Activated CD4-positive, alpha-beta memory T cell treated with anti-CD3 and anti-CD28 coated beads, Interleukin-2, amount 10 ng/mL, durations not matched to agents 7 days and 5 days (primary cell): ENCODE measurements at places on chromosomes 7 and 10.

DNA sequence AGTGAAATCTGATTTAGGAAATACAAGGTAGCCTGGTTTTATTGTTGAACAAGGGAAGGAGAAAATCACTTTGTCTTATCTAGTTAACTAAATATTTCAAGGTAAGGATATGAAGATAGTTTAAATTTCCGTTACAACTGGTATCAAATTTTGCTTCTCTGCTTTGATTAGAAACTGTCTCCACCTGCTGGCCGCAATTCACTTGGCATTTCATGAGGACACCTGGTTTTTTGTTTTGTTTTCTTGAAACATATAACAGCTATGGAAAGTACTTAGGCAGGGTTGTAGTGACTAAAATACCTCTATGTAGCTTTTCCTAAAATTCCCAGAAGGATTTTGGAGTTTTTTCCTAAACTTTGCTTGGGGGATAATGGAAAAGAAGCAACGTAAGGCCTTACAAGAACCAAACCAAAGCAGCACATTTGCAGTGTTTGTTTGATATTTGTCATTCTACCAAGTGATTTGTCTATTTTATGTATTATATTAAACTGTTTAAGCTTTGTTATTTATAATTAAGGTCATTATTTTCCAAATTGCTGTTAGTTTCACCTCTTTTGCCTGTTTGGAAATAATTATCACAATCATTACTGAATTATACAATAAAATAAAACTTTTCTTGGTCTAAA lies 73.6 kb downstream of the AHCYL2 start:
- DNase-seq, result peak; percentile 59

GRCh38 chr10:29189256-29189655 lies 99.6 kb upstream of the LYZL1 start:
- DNase-seq, result no peak

DNA sequence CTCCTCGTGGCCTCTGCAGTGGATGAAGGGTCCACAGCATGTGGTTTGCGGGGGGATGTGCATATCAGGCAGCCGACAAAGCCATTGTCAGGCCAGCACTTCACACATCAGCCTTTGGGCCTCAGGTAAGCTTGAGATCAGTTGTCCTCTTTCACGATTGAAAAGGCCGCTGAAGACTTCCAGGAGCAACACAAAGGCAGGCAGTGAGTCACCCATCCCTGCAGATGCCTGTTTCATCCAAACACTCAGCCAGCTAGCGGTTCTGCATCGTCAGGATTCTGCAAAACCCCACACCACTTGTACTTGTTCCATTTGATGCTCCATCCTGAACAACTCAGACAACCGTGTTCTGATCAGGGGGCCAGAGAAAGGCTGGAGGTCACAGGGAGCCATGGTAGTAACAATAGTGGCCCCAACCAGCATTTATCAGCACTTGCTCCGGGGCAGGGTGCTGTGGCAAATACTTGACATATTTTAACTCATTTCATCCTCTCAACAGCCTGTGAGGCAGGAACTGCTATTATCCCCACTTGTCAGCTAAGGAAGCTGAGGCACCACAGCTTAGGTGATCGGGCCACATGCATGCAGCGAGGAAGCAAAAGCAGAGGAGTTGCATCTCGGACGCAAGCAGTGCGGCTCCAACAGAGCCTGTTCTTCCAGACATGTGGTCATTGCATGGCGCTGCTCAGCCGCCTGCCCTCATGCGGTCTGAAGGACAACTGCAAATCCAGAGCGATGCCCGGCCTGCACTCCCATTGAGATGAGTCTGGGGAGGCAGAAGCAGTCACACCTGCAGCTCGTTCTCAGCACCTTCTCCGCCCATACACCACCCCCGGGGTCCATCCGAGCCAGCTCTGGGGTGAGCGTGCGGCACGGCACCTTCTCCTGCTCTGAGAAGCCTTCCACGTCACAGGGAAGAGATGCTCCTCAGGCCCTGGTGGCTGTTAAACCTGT lies 144.9 kb downstream of the PAXIP1 start:
- DNase-seq, result no peak

DNA sequence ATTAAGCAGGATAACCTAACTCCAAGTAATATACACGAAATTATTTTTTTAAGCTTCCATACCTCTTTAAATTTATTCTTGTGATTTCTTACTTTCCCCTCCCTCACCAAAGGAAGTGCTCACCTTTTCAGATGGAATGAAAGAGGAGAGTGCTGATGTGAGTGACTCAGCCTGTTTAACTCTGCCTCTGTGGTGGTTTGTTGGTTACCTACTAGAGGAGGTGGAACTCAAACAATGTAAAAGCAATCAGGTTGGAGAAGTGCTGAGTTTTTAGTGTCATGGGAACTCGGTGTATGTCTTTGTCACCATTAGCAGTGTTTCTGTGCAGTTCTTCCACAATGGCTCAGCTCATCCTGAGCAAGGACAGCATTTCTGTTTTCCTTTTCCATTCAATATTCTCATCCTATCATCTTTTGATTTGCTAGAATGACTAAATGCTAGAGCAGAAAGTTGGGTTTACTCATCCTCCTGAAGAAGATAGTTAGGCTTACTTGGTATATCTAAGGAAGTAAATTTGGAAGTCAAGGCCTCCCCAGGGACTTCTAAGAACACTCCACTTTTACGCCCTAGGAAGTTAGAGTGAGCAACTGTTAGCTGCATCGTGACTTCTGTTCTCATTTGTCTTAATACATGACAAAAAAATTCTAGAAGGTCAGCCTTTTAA lies 6.0 kb downstream of the ADD3 start:
- peak; percentile 36 for DNase-seq

- DNase-seq, result no peak
Observed at GRCh38 chr7:16734148-16734726, 19.3 kb upstream of the TSPAN13 start.

DNA sequence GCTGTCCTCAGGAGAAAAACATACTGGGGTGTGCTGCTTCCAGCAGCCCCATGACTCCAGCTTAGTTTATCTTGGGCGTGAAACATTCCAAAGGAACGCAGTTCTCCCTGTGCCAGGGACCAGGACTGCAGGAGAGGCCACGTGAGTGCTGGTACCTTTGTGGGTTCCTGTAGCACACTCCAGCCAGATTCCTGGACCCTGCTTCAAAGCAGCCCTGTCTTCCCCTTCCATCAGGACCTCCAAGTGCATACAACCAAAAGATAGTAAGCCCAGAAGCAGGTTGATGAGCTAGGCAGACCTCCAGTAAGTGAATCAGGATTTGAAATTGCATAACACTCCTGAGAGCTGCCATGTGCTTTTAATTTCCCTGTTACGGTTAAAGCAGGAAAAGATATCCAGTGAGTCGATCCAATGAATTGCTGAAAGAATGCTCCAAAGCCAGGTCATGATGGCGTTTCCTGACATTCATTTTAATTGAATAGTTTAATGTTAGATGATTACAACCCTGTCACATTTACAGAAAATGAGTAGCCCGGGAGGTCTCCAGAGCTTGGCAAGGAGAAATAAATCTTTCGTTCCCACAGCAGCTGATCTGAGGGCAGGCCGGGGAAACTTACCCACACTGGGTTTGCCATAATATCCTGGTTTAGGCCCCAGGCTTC lies 38.9 kb upstream of the CPXM2 start:
- DNase-seq, result no peak

GRCh38 chr7:154568346-154568745 lies 434.6 kb downstream of the PAXIP1 start:
- DNase-seq, result no peak

DNA sequence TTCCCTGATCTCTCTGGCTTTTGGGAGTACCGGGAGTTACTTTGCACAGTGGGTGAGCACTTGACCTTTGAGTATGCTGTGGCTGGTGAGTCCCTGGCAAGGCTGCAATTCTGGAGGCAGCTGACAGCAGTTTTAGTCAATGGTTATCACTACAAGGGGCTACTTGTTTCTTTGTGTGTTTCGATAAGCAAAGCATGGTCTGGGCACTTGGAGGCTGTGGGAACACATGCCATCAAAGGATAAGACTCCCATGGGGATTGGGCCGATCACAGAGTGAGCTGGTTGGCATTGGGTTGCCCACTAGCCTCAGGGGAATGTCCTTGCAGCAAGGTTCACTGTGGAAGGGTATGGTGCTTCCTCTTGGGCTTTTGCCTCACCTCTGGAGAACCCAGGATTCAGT lies 208.2 kb downstream of the SNX13 start:
- no peak for DNase-seq

DNA sequence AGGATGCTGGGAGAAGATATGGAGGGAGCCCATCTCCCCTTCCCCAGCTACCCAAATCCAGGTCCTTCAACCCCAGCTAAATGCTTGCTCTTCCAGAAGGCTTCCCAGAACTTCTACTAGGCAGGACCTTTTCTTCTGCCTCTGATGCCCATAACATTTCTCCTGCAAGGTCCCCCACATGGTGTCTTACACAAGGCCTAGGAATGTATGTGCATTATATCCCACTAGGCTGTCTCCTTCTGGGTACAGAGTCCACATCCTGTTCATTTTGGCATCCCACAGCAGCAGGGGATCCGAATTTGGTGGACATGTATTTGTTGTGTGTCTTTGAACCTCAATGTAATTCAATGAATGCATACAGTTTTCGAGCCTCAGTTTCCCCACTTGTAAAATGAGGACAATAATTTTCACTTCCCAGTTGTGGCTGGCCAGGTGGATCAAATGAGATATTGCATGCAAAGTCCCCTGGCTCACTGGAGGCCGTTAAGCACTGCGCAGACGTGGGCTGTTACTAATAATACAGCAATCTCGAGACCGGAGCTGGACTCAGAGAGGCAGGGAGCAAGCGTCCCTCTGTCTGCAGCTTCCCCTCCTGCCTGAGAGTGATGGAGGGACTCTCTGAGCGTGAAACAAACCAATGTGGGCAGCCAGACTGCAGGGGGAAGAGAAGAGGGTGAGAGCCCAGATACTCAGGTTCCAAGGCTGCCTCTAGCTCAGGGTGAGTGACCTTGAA lies 18.6 kb upstream of the YWHAG start:
- DNase-seq, result no peak

DNA sequence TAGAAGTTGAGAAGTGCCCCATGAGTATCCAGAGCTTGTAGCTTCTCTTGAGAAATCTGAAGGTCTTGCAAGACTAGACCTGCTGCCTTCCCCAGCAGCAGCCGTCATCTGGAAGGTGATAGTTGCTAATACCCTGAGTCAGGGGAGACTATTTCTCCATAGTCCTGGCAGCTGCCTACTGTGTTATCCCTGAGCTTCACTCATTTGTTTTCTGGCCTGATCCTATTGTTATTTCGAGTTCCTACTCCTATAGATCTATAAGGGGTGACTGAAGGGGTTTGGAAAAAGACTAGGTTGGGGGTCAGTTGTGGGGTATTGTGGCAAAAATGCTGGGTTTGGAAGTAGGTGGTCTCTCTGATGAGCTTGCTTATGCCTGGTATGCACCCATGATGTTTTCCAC lies 297.8 kb downstream of the CNTNAP2 start:
- DNase-seq, result no peak

DNA sequence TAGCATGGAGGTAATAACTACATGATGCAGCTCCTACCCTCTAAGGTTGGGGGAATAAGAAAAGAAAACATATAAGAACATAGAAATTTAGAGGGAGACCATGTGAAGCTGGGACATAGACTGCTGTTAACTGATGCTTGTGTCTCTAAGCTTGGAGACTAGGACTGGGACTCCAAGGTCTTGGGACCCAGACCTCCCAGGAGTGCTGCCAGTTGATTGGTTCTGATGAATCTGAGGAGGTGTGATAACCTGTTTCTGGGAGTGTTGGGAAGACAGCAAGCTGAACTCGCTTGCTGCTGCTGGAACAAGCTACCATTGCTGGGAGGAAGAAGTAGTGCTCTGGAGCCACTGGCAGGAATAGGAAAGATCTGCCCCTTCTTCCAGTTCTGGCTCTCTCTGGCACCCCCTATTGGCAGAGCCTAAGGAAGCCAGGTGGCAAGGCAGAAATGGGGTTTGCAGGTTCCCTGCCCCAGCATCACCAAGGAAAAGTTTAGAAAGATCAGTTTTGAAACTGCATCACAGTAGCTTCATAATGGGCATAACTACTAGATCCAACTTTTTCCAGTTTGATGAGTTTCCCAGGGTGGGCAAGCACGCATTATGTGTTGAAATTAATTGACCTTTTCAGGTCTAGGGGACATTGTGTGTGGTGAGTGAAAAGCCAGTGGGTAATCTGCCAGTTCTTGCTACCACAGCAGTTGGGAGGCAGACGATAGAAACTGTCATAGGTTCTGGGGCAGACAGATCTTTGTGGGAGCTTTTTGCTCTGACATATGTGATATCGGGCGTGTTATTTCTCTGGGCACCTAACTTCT lies 140.7 kb downstream of the SND1 start:
- DNase-seq, result peak; percentile 41

- no peak for DNase-seq
Observed at GRCh38 chr7:16891338-16891737, 9.6 kb upstream of the AGR3 start.

DNA sequence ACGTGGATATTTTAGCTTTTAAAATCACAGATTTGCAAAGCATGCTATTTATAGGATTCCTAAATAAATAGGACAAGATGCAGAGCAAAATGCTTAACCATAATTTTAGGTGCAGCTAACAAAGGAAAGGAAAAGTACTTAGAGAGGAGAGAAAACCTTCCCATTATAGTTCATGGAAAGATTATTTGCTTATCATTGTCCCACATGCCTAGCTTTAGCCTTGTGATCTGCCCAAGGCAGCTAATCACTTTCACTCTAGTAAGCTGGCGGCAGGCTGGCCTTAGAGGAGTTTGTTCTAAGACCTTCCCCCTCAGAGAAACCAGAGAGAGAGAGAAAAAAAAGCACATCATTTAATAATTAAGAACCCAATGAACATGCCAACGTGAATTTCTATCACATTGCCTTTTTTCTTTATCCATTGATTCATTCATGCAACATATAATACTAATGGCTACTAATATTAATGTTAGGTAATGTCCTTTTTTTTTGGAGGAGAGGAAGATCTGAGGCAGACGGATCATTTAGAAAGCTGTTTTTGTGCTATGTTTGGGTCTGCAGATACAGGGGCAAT lies 274.6 kb downstream of the ARL4A start:
- no peak for DNase-seq

- DNase-seq, result no peak
Observed at GRCh38 chr7:141157138-141157765, 83.4 kb downstream of the TMEM178B start.

DNA sequence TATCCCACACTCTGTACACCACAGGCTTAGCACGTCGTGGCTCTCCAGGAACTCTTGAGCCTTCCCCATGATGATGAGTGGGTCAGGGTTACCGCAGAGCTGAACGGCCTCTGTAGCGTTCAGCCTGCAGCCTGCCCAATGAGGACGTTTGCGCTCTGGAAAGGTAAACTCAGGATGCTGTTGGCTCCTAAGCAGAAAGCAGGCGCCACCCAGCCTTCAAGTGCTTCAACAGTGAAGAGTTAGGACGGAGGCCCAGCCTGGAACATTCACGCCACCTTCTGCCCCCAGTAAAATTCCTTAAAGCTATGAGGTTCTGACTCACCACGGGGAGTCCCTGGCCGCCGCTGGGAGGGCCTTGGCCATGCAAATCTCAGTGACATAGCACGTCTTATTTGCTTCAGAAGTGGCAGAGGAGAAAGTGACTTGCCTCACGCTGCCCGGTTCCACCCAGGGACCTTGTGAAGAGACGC lies 161.5 kb upstream of the SH2B2 start:
- DNase-seq, result no peak
